ENCODE measurements at places on chromosomes 3 and 15.
A peak's percentile ranks its signal among the peaks of the same experiment; 100 is the strongest.

- DNase-seq: no peak
These were observed 708 bp upstream of the GCHFR start for GRCh38 chr15:40762919-40763800.

DNA sequence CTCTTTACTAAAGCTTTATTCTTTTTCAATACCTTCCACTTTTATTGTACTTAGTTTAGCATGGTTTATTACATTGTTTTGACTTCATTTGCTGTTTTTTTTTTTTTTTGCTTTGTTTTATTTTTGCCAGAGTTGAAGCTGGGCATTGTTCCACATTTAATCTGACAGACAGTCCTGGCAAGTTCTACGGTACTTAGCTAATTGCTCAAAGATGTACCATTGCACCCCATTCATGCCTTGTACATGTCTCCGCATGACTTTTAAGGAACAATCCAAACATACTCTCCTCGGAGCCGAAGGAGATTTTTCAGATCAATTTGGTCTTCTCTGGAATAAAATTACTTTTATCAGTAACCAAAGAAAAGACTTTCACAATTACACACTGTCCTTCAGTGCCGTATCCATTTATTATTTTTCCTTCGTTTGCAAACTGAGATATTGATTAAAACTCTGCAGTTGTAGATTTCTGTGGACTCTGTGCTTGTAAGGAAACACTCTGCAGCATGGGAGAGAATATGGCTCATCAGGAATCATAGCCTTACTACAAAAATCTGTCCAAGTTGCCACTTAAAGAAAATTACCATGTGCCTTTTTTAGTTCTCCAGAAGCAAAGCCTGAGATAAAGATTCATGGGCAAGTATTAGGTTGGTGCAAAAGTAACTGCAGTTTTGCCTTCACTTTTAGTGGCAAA lies 952.0 kb downstream of the AGBL1 start:
- DNase-seq: no peak

GRCh38 chr15:77625376-77625775 lies 7.3 kb downstream of the LINGO1 start:
- no peak for DNase-seq

GRCh38 chr3:35649405-35649804 lies 10.1 kb downstream of the ARPP21 start:
- DNase-seq: no peak

- DNase-seq: peak; percentile 57
These were observed 120.3 kb downstream of the RAP2B start for GRCh38 chr3:153282355-153282754.

GRCh38 chr15:53716909-53717876 lies 42.3 kb downstream of the WDR72 start:
- no peak for DNase-seq

DNA sequence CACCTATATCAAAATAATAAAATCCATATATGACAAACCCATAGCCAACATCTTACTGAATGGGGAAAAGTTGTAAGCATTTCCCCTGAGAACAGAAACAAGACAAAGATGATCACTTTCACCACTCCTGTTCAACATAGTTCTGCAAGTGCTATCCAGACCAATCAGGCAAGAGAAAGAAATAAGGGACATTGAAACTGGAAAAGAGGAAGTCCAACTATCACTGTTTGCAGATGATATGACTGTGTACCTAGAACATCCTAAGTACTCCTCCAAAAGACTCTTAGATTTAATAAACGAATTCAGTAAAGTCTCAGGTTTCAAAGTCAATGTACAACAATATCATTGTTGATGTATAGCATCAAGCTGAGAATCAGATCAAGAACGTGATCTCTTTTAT lies 35.6 kb upstream of the FGF7 start:
- no peak for DNase-seq

- no peak for DNase-seq
These were observed 30.7 kb upstream of the ST3GAL6 start for GRCh38 chr3:98732286-98733052.

DNA sequence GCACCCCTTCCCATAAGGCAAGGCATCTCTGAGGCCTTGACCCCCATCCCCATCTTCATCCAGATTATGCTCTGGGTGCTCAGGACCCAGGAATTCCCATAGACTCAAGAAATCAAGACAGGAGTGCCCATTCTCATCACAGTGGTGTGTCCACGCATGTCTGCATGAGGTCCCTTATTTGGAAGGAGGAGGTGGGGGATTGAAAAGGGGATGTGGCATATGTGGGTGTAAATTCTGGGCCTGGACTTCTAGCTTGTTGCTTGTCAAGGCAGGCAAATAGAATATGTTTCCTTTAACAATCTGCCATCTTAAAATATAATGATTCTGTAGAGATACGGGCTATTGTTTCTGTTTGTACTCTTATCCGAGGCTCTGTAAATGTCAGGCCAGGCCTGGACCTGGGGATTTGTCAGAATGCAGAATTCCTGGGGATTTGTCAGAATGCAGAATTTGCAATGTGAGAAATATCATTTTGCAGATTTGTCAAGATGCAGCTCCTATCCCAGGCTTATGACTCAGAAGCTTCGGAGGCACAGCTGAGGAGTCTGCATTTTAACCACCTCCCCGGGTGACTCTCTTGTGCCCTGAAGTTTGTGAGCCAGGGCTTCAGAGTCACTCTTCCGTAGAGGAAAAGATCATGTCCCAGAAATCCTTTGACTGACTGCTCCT lies 157.8 kb downstream of the SV2B start:
- DNase-seq: no peak

- DNase-seq: no peak
These were observed 12.8 kb downstream of the UBXN7 start for GRCh38 chr3:196419386-196419785.

GRCh38 chr3:63864965-63865327 lies 1.3 kb downstream of the ATXN7 start:
- DNase-seq: no peak

- DNase-seq: no peak
These were observed 48.0 kb upstream of the TPRG1 start for GRCh38 chr3:189123595-189124387.

- no peak for DNase-seq
These were observed 44.2 kb downstream of the ZDHHC3 start for GRCh38 chr3:44931791-44932190.

DNA sequence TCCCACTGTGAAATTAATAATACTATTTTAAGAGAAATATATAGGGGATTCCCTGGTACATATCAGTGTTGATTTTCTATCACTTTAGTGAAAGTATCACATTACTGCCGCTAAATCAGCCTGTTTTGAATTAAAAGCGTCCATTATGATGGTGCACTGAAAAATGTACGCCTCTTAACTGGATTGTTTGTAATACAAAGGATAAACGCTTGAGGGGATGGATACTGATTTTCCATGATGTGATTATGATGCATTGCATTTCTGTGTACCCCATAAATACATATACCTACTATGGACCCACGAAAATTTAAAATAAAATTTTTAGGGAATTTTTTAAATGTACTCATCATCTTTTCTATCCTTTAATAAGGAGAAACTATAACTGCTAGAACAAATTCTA lies 478.6 kb downstream of the MAGI1 start:
- no peak for DNase-seq
